ENCODE measurements at places on chromosomes 5 and 9.

GRCh38 chr9:504921-505740 is 290.5 kb downstream of the DOCK8 start:
- no peak for DNase-seq

DNA sequence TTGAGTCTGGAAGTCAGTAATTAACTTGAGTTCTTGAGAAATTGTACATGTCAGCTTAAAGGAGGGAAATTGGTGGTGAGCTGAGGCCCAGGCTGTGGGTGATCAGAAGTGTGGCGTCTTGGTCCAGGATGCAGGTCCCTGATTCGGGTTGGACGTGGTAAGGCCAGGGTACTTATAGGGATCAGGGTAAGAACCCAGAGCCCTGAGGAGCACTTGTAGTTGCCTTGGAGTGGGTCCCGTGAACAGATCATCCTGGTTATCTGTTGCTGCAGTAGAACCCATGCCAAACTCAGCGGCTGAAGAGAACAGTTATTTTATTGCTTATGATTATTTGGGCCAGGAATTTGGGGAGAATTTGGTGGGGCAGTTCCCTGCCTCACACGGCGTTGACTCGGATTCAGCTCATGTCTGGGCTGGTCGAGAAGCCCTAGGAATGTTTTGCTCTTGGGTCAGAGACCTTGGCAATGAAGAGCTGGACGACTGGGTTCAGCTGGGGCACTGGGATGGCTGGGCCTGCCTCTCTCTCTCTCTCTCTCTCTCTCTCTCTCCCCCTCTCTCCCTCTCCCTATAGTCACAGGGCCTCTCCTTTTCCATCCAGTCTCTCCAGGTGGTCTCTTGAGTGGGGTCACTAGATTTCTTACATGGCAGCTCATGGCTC is 73.1 kb downstream of the PDZD2 start:
- DNase-seq = no peak

- DNase-seq = peak; percentile 35
Observed at GRCh38 chr5:157917899-157918809, 59.2 kb upstream of the CLINT1 start.

GRCh38 chr9:34510497-34511468 is 12.0 kb downstream of the ENHO start:
- DNase-seq = no peak

GRCh38 chr5:68295772-68296171 is 80.2 kb downstream of the PIK3R1 start:
- no peak for DNase-seq

DNA sequence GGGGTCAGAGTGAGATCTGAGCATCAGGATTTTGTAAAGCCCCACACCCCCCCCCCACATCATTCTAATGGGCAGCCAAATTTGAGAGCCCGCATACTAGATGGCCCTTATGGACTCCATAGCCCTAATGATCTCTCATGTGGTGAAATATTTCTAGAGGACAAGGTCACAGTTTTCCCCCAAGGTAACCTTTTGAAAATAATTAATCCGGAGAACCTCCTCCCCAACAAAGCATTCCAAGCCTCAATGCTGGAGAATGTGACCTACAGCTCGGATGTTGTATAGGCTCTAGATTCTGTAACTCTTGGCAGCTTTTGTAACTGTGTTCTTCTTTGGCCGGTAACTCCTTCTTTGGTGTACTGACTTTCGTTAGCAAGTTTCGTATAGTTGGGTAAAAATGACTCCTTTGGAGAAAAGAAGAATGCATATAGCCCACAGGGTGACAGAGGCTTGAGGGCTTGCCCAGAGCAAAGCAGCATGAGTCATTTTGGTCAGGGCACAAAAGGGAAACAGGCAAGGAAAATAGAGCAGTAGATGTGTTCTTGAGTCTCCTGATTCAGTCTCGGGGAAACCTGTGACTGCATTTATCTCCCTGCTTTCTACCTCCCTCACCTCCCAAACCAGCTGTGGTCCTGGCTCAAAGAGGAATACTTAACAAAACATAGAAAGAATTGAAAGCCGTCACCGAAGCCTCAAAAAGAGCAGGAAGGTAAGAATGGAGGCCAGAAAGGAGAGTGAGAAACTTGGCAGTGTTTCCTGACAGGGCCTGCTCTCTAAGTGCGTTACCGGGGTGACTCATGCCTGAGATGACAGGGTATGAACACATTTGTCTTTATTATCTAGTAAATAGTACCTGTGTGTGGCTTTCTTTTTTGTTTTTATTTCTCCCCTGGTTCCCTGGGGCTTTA is 6.6 kb upstream of the XPA start:
- DNase-seq = no peak

DNA sequence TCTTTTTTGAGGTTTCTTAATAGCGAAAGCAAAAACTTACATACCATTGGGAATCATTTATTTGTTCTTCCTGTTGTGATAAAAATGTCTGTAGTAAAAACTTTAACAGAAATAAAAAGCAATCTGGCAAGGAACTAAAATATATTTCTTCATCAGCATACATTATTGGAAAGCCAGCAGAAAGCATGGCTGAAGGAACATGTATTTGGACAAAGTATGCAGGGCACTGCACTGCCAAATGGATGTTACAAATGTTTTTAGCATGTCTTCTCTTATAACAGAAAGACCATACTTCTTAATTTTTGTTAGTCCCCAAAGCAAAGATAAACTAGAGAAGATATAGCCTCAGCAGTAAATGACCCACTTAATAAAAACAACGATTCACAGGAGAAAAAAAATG is 80.5 kb downstream of the SMIM15 start:
- no peak for DNase-seq

GRCh38 chr5:38426490-38426889 is 130.0 kb downstream of the LIFR start:
- no peak for DNase-seq

- no peak for DNase-seq
Observed at GRCh38 chr5:20694121-20694520, 706.1 kb upstream of the CDH18 start.

GRCh38 chr9:125410522-125410894 is 148.9 kb downstream of the GAPVD1 start:
- no peak for DNase-seq

- DNase-seq = no peak
Observed at GRCh38 chr9:138013836-138014562, 136.4 kb downstream of the CACNA1B start.

- no peak for DNase-seq
Observed at GRCh38 chr5:148719605-148720004, 65.3 kb upstream of the HTR4 start.

DNA sequence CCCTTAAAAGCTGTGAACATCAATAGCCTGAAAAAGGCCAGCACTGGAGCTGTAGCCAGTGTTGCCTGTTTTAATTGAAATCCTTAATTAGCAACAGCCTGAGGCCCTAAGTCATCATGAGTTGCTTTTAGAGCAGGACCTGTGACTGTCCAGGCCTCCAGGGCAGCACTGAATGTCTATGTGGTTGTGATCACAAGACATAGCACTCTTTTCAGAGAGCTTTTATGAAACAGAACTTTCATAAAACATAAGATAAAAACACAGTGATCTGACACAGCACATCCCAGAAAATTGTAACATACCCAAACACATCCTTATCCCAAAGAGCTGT is 85.5 kb upstream of the MYO10 start:
- DNase-seq = no peak

DNA sequence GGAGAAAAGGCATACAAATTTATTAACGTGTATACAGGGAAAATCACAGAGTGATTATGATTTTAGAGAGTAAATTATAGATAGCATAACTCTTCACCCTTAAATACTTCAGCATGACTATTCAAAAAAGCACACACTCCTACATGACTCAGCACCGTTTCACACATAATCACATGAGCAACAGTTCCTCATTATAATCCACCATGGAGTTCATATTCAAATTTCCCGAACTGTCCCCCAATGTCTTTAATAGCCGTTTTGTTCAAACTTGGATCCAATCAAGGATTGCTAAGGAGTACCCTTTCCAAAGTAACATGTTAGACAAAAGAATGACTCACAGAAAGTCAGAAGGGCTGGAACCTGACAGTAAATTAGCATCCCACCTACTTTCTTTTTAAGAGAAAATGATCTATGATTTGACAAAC is 32.1 kb downstream of the RAPGEF1 start:
- no peak for DNase-seq

DNA sequence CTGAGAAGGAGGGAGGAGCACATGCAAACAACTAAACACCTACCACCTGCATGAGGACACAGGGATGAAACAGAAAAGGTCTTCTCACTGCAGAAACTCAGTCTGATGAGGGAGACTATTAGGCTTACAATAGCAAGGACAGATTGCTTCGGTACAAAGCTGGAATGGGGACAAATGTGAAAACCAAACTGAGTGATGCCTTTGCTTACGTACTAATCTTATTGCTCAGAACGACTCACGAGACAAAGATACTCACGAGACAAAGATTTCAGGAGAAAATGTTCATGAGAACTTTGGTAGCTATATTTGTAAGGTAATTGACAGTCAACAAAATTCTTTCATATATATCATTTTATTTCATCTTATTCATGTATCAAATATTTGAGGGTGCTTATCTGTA is 71.9 kb upstream of the TAF1L start:
- no peak for DNase-seq

GRCh38 chr9:87635656-87636501 is 90.0 kb upstream of the CTSL start:
- DNase-seq = no peak

GRCh38 chr5:6827526-6828219 is 114.4 kb downstream of the TENT4A start:
- no peak for DNase-seq

DNA sequence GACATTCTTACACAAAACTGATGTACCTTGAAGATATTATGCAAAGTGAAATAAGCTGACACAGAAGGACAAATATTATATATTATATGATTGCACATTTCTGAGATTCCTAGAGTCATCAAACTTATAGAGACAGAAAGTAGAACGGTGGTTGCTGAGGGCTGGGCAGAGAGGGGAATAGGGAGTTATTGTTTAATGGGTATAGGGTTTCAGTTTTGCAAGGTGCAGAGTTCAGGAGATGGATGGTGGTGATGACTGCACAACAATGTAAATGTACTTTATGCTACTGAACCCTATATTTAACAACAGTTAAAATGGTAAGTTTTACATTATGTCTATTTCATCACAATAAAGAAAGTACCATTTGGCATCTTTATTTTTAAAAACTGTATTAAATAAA is 315.8 kb upstream of the POU5F2 start:
- no peak for DNase-seq

DNA sequence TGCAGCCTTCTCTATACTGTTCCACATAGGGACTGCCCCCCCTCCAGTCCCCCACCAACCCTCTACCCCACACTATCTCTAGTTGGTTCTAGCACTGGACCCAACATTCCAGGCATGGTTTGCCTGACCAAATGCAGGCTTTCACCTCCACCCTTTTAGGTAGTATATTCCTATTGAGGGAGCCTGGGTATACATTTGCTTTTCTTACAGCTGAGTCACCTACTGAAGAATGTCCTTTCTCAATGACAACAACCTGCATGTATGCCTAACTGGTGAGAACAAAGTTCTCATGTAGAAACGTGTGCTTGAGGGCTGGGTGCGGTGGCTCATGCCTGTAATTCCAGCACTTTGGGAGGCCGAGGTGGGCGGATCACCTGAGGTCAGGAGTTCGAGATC is 8.2 kb downstream of the TNIP1 start:
- no peak for DNase-seq

GRCh38 chr5:55694152-55694830 is 17.8 kb downstream of the SLC38A9 start:
- DNase-seq = no peak

DNA sequence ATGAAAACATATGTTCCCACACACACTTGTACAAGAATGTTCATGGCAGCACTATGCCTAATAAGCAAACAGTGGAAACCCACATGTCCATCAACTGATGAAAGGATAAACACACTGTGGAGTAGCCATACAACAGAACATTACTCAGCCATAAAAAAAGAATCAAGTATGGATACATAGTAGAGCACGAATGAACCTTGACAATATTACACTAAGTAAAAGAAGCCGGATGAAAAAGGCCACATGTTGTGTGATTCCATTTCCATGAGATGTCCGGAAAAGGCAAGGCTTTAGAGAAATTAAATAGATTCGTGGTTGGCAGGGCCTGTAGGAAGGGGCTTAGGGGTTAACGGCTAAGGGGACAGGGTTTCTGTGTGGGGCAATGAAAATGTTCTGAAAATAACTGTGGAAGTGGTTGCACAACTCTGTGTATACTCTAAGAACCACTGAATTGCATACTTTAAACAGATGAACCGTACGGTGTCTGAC is 51.4 kb downstream of the COL23A1 start:
- no peak for DNase-seq

- no peak for DNase-seq
Observed at GRCh38 chr5:177123789-177124485, 9.6 kb upstream of the NSD1 start.

- DNase-seq = no peak
Observed at GRCh38 chr9:26870292-26870691, 22.3 kb downstream of the CAAP1 start.

DNA sequence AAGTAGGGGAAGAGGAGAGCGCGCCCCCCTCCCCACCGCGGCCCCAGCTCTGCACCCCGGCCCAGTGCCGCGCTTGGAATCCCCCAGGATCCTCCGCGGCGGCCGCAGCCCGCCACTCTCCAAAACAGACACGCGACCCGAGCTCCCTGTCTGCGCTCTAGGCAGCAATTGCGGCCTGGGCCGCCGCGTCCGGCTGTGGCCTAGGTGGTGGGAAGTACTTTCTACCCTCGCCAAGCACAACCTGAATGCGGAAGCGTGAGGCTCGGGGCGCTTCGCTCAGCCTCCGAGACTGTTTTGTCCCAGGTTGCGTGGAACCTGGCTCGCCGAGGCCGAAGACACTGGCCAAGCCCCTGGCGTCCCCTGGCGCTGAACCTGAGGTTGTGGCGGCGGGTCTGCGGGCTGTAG is 3.3 kb upstream of the FOXB2 start:
- DNase-seq = no peak

DNA sequence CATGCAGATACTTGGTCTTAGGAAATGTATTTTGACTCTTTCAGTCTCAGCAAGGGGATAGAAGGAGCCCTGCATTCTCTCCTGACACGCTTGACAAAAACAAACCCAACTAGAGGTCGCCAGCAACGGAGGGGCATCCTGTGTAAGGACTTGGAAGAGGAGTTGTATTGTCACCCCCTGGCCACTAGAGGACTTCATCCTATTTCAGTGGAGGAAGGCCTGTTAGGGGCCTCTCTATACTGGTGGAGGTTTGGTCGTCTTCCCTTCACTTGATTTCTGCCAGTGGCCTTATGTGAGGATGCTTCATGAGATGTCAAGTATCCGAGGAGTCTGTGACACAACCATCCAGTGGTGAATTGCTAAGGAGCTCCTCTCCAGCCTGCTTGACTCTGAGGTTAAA is 122.8 kb upstream of the STC2 start:
- DNase-seq = no peak

GRCh38 chr5:103357636-103358035 is 99.1 kb downstream of the MACIR start:
- no peak for DNase-seq

DNA sequence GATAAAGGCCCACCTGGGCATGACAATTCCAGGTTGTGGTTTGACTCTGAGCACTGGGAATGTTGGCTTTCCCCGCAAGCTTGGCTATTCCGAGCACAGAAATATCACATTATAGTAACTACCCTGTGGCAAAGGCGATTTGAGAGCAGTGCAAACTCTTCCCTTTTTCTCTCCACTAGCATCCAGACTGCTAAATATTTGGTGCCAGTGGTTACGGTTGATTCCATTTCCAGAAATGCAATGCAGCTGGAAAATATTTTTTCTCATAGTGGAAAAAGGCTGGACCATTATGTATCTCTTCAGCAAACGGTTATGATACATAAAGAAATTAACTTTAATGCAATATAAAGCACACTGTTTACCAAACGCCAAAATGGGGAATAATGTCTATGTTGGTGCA is 158.0 kb downstream of the ENC1 start:
- no peak for DNase-seq

GRCh38 chr5:14914623-14915260 is 43.2 kb upstream of the ANKH start:
- DNase-seq = no peak
